Uterus (tissue), 4 donors: ENCODE measurements at places on chromosomes 1 and 21. TPM values are rescaled to one million over a fixed set of nuclear protein-coding genes. Genes with fewer than 3 reads are reported as not detected.

The PEAR1 gene
- 41.8 TPM for total RNA-seq

The ETV3L gene
- not detected for total RNA-seq

The IL20 gene
- not detected for total RNA-seq

The LHX8 gene
- not detected for total RNA-seq

The LENEP gene
- total RNA-seq: not detected

The NID1 gene
- total RNA-seq: 139 TPM

The S100A7 gene
- not detected for total RNA-seq

The RXFP4 gene
- total RNA-seq: not detected

The RHBG gene
- not detected for total RNA-seq
